ENCODE measurements at places on chromosomes 6 and 20.

GRCh38 chr6:145017516-145017915 lies 717.8 kb downstream of the EPM2A start:
- no peak for DNase-seq

DNA sequence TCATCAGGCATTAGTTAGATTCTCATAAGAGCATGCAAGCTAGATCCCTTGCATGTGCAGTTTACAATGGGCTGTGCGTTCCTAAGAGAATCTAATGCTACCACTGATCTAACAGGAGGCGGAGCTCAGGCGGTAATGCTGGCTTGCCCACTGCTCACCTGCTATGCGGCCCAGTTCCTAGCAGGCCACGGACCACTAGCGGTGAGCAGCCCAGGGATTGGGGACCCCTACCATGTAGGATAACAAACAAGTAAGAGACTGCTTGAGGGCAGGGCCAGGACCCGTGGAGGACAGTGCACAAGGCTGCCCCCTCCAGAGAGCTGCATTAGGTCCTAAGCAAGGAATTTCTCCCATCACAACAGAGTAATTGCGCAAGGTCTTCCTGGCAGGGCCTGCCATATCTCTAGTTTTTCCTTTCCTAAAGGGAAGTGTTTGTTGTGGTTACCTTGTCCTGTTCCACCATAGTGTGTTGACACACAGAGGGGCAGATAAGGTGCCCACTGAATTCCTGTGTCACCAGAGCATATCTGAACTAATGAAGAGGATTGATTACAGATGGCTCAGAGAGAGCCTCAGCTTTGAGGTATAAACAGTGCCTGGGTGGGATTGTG lies 58.0 kb downstream of the PACRG start:
- DNase-seq, result no peak

- DNase-seq, result no peak
Measured at GRCh38 chr6:54130179-54130578, 18.9 kb downstream of the MLIP start.

DNA sequence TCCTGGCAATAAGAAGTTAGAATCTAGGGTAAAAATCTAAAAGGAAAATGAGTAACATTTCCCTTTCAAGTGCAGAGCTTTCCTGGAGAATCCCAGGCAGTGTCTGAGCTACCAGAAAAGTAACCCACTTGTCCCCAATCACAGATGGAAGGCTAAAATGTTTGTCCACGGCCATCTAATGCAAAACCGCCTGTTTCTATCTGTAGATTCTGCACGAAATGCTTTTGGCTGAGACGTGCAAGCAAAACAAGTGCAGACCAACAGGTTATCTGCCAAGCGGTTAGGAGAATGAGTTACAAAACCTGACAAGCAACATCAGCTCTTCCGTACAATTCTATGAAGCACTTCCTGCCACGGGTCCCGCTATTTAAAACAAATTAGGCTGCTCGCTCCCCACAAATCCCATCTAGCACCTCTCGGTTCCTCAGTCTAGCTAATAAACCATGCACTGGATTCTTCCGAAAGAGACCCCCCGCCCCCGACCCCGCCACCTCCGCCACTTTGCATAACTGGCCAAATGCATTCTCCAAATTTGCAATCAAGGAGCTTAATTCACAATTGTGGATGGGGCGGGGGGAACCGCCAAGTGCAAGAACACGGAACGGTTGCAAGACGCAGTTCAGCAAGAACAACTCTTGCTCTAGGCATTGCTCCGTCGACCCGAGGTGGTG lies 1.4 kb downstream of the ELOVL5 start:
- DNase-seq, result no peak

- DNase-seq, result no peak
Measured at GRCh38 chr6:139219746-139220145, 72.1 kb downstream of the TXLNB start.

DNA sequence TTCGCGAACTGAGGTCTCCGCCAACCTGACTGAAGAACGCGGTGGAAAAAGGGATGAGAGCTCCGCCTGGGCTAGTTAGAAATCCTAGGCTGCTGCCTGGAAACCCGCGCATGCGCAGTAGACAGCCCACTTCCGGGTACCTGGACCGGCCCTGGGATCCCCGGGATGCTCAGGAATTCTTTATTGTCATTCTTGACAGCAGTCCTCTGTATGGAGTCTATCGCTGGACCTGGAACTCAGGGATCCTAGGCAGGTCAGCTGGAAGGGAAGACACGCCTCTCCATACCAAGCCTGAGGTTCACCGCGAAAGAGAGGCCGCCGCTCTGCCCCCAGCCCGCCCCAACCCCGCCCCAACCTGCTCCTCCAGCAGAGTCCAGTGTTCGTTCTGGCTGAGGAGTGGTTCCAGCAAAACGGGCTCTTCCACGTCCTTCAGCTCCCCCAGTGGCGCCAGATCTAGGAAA lies 1379.2 kb upstream of the DEFB115 start:
- DNase-seq, result no peak

DNA sequence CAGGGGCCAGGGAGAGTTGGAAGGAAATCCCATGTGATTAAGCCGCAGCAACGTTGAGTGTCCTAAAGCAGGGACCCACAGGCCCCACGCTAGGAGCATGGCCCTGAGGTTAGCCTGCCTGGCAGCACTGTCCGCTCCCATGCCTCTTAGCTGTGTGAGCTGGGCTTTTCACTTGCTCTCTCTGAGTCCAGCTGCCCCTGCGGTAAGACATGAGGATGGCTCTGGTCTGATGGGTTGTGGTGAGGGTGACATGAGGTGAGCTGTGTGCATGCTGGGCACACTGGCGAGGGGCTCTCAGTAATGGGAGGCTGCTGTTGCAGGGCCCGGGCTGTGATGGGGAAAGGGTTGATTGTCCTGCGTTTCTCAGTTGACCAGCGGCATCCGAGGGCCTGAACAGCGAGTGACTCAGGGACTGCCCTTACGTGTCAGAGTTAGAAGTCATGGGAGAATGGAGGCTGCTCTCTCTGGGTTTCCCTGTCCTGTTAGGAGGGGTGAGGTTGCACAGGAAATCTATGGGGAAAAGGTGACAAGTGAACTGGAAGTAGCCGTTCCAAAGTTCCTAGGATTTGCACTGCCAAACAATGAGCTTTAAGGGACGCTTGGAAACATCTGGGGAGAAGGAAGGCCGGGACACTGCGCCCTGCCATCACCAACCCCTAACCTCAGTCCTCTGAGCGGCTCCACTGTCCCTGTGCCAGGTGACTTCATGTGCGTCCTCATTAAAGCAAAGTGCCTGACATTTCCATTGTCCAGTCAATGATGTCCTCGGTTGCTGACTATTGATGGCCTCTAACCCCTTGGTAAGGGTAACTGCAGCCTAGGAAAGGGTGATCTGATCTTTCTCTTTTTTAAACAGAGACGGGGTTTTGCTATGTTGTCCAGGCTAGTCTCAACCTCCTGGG lies 51.3 kb downstream of the ADNP start:
- no peak for DNase-seq

DNA sequence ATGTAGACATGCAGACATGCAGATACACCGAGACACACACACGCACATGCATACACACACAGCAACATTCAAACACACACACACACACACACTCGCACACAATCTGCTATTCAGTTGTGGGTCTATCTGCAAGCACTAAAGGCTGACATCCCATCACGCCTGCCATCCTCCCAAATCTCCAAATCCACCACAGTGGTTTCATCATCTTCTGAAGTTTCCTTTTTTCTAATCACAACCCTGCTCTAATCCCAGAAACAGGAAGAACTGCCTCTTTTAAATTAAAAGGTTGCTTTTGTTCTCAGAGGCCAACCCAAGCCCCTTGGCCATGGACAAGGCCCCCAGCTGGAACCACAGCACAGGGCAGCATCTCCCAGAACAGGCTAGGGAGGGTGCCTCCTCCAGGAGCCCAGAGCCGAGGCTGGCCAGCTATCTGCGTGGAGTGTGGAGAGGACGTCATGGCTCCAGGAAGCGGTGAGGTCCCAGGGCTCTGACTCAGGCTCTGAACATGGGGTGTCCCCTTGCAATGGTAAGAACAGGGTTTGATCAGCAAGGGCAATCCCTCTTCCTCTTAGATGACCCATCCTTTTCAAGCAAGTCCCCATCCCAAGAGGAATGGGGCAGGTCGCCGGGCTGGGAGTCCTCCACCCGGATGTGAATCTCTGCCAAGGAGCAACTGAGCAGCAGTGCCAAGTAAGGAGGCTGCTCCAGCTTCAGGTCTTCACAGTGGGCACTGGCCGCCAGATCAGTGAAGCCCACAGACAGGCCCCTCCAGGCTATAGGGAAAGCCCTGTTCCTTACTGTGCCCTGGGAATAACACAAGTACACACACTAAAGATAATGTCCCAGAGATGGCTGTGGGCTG lies 14.7 kb downstream of the FOXF2 start:
- no peak for DNase-seq

GRCh38 chr6:143999406-143999805 lies 8.7 kb downstream of the PLAGL1 start:
- DNase-seq, result no peak

DNA sequence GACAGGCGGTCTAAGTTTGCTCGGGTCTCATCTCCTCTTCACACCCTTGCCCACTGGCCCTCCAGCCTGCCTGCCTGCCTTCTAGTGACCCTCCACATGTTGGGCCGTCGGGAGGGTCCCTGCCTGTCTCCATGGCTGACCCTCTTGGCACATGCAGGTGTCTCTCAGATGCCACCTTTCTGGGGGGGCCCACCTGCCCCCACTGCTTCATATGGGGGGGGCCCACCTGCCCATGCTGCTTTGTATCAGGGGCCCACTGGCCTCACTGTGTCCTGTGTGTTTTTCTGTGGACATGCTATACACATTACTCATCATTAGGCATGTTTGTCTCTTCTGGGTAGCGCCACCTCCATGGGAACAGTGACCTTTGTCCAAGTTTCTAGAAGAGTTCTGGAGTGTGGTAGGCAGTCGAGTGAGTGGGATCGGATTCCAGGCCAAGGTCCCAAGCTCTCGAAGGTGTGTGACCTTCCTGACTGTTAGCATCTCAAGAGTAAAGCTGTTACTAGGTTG lies 40.4 kb upstream of the KIF25 start:
- DNase-seq, result no peak

DNA sequence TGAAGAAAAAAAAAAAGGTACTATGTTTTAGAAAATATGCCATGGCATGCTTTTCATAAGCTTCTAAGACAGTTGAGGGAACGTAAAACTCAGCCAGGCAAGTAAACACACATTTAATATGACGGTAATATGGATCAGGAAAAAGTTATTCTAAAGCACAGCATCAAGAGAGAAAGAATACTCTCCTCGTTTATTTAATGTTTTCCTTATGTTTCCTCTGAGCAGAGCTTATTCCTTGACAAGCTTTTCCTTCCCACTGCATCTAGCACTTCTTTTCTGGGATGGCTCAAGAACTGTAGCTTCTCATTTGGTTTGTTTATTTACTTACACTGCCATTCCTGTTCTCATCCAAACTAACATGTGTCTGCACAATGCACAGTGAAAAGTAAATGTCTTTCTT lies 2.7 kb upstream of the RSPO3 start:
- DNase-seq, result no peak

DNA sequence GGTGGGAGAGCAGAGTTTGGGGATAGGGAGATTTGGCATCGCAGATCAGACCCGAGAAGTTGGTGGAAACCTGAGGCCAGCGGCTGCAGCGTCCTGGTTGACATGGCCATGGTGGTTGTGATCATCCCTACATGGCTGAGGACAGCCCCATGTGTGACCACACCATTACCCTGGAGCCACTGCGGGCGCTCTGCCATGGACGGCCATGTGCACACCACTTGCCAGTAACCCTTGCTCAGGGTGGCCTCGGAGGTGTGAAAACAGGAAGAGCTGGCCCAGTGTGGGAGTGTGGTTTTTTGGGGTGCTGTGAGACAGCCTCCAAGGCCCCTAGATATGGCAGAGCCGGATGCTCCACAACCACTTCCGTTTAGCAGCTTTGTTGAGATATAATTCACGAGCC lies 64.4 kb downstream of the TMEM242 start:
- no peak for DNase-seq

- DNase-seq, result no peak
Measured at GRCh38 chr20:62734326-62734725, 25.7 kb downstream of the NTSR1 start.

- no peak for DNase-seq
Measured at GRCh38 chr6:71979911-71980310, 93.6 kb downstream of the RIMS1 start.

GRCh38 chr6:72715119-72715518 lies 93.3 kb downstream of the KCNQ5 start:
- no peak for DNase-seq

- DNase-seq, result peak; percentile 11
Measured at GRCh38 chr6:111096246-111096645, 8.9 kb downstream of the SLC16A10 start.
